Caco-2 (cell line): ENCODE measurements at places on chromosomes 6 and 20. TPM values are rescaled to one million over a fixed set of nuclear protein-coding genes. Genes with fewer than 3 reads are reported as not detected.

Gene FOXS1
- total RNA-seq: not detected in 2 replicates

DNA sequence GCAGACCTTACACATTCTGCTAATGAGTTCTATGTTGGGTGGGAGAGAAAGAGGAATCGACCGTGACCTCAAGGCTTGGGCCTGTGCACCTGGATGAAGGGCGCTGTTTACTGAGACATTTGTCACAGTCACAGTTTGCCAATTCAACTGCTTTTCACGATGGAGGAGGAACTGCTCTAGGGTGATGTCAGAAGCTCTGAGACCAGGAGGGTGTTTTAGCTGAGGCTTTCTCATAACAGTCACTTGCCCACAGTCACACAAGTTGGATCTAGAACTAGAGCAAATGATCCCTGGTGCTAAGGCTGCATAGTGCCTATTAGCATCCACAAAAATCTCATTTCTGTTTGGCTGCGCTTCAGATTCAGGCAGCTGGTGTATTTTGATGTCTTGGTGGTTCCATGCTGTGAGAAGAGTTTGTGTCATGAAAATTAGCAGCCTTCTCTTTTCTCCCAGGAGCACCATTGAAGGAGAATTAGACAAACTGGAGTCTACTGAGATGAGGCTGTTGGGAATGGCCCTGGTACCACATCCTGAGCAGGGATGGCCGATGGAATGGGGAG lies 83.3 kb upstream of the TGM3 start:
- no peak for DNase-seq

DNA sequence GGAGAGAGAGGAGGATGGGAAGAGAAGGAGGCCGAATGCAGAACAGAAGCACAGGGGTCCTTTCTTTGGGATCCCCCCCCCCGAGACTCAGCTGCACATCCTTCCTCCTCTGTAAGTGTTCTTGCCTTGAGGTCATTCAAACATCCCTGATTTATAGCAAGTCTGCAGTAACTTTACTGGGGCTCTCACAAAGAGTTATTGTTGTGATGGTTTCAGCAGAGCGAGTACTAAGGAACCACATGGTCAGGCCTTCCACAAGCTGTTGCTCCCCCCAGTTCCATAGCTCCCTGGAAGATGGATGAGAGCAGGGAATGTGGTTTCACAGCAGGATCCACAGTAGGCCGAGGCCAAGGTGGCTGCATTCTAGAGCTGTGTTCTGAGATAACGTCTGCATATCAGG lies 351.4 kb upstream of the CDH4 start:
- DNase-seq: no peak

- DNase-seq: no peak
Observed at GRCh38 chr6:167094820-167095637, 27.9 kb upstream of the CCR6 start.

- DNase-seq: no peak
Observed at GRCh38 chr6:87840324-87840723, 138.3 kb upstream of the AKIRIN2 start.
